ENCODE measurements at places on chromosomes 12 and 14.

DNA sequence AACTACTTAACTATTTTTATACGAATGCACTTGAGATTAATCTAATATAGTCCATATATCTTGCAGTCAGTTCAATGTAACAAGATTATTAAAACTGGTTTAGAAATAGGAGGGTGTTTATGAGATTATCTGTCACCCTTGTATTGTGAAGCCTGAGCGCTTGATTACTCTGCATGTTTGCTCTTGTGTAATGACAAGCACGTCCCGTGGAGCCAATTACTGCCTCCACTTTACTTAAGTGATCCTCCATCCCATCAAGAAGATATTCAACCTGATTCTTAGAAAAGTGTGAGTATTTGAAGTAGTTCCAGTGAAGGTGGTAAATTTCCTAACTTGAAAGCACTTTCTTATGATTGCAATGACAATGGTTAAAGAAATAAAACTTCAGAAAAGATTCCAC, 415.2 kb upstream of the GARIN6 start:
- no peak for DNase-seq

DNA sequence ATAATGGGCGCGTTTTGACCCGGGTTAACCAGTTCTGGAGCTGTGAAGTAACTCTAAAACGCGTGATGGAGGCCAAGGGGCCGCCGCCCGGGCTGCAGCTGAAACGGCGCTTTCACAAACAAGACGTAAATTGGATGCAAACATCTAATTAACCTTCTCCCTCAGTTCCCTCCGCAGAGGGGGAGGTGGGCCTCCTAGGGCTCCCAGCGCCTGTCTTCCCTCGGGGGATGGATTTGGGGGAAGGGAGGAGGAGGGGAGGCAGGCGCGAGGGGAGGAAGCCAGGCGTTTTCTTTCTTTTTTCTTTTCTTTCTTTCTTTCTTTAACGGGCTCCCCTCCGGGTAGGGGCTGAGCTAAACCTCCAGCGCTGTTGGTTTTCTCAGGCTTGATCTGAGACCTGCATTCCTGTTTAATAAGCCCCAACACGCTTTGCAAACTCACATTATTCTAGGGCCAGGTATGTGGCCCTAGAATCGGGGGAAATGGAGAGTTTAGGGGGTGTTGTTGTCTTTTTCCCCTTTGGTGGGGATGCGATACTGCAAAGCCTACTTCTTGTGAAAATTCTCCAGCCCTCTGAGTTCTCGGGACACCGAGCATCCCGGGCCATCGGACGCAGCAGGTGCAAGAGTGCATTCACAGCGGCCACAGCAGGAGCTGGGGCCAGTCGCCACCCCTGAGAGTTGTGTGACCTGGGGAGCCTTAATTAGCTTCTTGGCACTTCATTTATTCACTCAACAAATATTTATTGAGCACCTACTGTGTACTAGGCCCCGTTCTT, 43.6 kb upstream of the LHX5 start:
- DNase-seq = no peak

DNA sequence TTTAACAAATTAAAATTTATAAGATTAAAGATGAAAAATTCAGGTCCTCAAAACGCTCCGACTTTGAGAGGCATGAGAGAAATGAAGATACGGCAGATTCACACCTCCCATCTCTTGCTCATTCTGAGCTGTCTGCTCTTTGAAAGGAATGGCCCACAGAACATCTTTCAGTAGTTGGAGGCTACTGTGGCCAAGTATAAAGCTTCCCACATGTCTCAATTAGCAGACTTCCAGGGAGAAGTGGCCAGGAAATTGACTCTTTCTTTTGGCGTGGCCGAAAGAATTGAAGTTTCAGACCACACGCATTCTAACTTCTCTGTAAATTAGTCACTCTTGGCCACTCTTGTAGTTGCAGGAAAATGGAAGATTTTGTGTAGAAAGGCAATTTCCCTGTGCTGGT, 129.2 kb downstream of the DIP2B start:
- DNase-seq = no peak

GRCh38 chr14:103209054-103209453, 85.8 kb downstream of the TNFAIP2 start:
- DNase-seq = no peak

DNA sequence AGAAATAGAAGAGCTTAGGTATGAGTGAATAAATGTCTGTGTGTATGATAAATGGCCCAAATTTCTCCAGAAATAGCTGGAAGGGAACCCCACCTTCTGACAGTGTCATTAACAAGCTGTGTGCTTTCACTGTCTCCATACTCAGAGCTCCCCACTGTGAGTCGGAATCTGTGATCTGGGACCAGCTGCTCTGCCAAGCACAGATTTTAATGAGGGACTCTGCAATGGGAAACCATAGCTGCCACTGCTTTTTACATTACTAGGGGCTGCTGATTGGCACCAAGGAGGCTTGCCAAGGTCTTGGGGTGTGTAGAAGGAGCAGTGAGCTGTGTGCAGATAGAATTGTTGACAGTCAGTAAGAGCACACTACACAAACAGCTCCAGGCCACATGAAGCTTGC, 244.2 kb upstream of the CCDC196 start:
- no peak for DNase-seq

DNA sequence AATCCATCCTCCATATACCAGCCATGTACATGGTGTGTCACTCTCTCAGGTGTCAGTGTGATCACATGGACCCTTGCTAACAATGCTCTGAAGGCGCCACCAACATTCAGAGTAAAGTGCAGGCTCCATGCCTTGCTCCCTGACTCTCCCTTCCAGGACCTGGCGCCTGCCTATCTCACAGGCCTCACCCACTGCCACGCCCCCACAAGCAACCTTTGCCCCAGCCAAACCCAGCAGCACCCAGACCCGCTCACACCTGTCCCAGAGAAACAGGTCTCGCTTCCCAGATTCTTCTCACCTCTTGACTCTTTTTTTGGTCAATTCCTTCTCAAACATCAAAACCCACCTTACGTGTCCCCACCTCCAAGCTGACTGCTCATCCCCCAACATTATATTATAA, 52.3 kb downstream of the KCNK10 start:
- DNase-seq = no peak

DNA sequence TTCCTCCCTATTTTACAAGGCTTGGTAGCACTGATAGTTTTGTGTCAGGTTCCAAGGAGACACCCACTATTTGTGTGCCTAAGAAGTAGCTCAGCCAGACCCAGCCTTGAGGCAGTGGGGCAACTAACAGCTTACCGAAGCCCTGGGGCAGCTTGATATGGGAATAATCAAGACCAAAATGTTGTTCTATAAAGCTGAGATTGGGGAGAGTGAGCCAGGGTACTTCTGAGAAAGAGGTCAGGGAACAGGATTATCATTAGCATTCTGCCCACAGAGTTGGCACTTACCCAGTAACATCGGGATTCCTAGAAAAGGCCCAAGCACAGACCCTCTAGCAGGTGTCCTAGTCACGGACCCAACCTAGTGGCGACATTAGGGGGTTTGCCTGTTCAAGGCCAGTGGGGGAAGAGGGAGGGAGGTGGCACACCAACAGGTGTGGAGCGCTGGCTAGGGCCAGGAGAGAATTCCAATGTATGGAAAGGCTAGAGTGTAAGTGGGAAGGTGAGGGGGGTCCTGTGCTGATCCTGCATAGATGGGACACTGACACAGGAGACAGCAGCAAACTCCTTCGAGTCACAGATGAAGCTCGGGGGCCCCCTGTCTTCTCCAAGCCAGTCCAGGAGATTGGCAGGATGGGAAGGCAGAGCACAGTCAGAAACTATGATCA, 4.9 kb downstream of the PPP1R3E start:
- DNase-seq = no peak

- no peak for DNase-seq
These were observed 283.6 kb downstream of the CACNA1C start for GRCh38 chr12:2336409-2336829.

GRCh38 chr14:101411779-101412178, 149.5 kb upstream of the DIO3 start:
- no peak for DNase-seq

- no peak for DNase-seq
These were observed 218.7 kb downstream of the RASSF9 start for GRCh38 chr12:85617307-85618091.

- no peak for DNase-seq
These were observed 74.3 kb downstream of the IGF1 start for GRCh38 chr12:102406033-102406584.

DNA sequence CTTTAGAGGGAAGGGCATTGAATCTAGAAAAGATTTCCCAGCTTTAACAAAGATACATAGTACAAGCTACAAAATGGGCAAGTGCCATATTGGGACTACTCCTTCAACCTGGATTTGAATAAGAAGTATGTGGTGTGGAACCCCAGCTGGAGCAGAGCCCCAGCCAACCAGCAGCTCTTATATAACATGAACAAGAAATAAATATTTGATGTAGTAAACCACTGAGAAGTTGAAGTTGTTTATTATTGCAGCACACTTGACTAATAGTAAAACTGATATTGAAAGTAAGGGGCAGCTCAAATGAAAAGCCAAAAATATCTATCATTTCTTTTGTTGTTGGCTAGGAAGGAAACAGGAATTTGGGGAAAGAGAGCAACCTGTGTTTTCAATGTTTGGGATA, 701.8 kb downstream of the TMTC2 start:
- DNase-seq = no peak

DNA sequence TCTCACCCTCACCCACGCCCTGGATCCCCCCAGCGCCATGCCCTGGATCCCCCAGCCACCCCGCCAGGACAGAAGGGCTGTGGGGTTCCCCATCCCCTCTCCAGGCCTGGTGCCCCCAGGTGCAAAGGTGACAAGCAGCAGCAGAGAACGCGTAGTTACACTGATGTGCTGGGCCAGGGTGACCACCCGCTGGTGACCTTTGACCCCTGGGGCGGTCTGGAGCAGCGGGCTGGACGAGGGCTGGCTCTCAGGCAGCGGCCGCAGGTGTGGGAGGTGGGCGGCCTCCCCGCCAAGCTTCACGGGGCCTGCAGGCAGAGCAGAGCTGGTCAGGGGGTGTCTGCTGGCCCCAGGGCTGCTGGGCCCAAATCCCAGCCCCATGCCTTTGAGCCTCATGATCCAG, 40.1 kb downstream of the RFLNA start:
- DNase-seq = no peak

DNA sequence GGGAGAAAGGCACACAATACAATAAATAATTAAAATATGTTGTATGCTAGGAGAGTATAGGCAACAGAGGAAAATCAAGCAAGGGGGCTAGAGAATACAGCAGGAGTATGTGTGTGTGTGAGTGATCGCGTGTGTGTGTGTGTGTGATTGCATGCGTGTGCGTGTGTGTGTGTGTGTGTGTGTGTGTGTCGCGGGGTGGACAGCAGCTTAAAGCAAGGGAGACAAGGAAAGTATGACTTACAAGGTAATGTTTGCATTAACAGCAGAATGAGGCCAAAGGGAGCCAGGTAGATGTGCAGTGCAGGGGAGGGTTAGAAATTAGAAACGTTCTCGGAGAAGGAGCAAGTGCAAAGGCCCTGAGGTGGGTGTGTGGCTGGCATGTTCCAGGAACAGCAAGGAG, 57.4 kb upstream of the KCNA1 start:
- DNase-seq = no peak

- no peak for DNase-seq
These were observed 75.8 kb upstream of the CCDC91 start for GRCh38 chr12:28114488-28114887.

DNA sequence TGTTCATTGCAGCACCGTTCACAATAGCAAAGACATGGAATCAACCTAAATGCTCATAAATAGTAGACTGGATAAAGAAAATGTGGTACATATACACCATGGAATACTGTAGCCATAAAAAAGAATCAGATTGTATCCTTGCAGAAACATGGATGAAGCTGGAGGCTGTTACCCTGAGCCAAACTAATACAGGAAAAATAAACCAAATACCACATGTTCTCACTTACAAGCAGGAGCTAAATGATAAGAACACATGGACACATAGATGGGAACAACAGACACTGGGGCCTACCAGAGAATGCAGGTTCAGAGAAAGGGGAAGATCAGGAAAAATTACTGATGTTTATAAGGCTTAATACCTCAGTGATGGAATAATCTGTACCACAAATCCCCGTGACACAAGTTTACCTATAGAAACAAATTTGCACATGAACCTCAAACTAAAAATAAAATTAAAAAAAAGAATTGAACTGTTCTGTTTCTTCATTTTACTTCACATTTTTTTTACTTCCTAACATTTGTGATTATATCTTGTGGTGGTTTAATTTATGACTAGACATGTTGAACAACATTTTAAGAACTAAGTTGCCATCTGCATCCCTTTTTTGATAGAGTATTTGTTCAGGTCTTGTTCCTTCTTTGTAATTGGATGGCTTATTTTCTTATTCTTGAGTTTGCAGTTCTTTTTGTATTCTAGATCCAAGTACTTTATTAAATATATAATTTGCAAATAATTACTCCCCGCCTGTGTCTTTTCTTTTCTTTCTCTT, 835.2 kb downstream of the FSCB start:
- no peak for DNase-seq

DNA sequence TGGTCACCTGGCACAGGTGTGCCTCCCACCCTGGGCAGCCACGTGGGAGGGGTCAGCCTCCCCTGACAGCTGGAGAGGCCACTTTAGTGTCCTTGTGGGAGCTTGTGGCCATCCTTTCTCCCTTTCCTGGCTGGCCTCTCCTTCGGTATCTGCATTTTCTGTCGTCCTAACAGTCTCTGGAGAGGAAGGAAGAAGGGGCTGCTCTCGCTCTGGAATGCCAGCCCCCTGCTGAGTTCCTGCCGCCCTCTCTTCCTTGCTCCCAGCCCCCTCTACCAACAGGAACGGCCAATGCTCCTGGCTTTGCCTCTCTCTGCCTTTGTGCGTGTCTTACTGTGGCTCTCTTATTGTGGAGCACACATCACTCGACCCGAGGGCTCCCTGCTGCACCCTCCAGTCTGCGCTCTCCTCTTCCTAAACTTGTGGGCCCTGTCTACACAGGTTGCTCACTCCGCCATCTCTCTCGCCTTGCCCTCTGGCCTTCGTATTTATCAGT, 70.8 kb downstream of the FBXL14 start:
- no peak for DNase-seq

Data from esophagus squamous epithelium (tissue), 5 donors.